Mesenteric fat pad (tissue), 1 donor: ENCODE measurements at places on chromosomes 7 and 10. TPM values are rescaled to one million over a fixed set of nuclear protein-coding genes. Genes with fewer than 3 reads are reported as not detected.

The LMTK2 gene
- total RNA-seq = 10.2 TPM

The HPS1 gene
- 56.2 TPM for total RNA-seq

The EBF3 gene
- total RNA-seq = 28.6 TPM

The PTPRE gene
- total RNA-seq = 49.7 TPM

The CALHM3 gene
- total RNA-seq = not detected

The LRIT1 gene
- not detected for total RNA-seq

The PRR15 gene
- 3.1 TPM for total RNA-seq

The HOXA11 gene
- 6.1 TPM for total RNA-seq
